ENCODE measurements at places on chromosomes 2 and 18. TPM values are rescaled to one million over a fixed set of nuclear protein-coding genes. Genes with fewer than 3 reads are reported as not detected.

The RASGRP3 gene
- polyA plus RNA-seq = 22.4 TPM

The ADD2 gene
- 1.2 TPM for polyA plus RNA-seq

The PSME4 gene
- 36.1 TPM for polyA plus RNA-seq

The MOGAT1 gene
- 0.51 TPM for polyA plus RNA-seq

- no peak for DNase-seq
Observed at GRCh38 chr2:236545814-236546480, 23.7 kb upstream of the ACKR3 start.

All from heart right ventricle (tissue), 16 donors.